ENCODE measurements at places on chromosomes 4 and X. TPM values are rescaled to one million over a fixed set of nuclear protein-coding genes. Genes with fewer than 3 reads are reported as not detected.

Gene ASB9
- 1.3 TPM for total RNA-seq

Gene PDCL2
- total RNA-seq = not detected

- peaks cover 8% of the 10 kb centered on the region for H3K4me1 ChIP-seq
- no peak overlapping the region for H3K27ac ChIP-seq
- no peak overlapping the region for H3K4me3 ChIP-seq
- DNase-seq = no peak
- no peaks in the 10 kb centered on the region for H3K36me3 ChIP-seq
- H3K27me3 ChIP-seq = peaks cover 15% of the 10 kb centered on the region
These were observed 100.4 kb downstream of the MMRN1 start for GRCh38 chr4:89995006-89995405.

DNA sequence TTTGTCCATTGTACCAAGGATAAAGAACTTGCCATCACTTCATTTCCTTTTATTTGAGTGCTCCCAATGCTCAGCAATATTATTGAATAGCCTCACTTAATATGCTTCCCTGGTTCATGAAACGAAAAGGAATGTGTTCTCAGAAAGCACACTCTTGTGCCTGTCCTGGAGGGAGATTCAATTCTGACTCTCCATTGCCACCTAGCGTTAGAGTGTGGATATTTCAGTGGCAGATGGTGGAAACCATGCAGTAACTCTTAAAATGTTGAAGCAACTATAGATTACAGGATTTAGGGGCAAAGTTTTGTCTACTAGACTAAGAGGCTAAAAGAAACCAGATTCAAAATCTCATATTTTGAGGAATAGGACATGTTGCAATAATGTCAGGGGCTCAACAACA, 36.0 kb downstream of the GAB3 start:
- no peak overlapping the region for H3K4me3 ChIP-seq
- peaks cover 8% of the 10 kb centered on the region for H3K27me3 ChIP-seq
- DNase-seq = no peak
- no peak overlapping the region for H3K27ac ChIP-seq
- peaks cover 2% of the 10 kb centered on the region for H3K4me1 ChIP-seq
- H3K36me3 ChIP-seq = no peaks in the 10 kb centered on the region

DNA sequence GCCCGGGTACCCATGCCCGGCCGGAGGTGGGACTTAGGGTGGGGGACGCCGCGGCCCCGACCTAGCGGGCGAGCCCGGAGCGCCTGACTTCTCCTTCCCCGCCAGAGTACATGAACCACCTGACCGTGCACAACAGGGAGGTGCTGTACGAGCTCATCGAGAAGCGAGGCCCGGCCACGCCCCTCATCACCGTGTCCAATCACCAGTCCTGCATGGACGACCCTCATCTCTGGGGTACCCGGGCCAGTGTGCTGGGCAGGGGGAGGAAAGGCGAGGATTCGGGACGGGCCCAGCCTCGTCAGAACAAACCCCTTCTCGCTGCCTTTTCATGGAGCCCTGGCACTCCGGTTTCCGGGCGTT, 622 bp downstream of the TAFAZZIN start:
- no peak overlapping the region for H3K27ac ChIP-seq
- H3K27me3 ChIP-seq = no peaks in the 10 kb centered on the region
- H3K4me3 ChIP-seq = peak overlapping the region; percentile 69
- no peaks in the 10 kb centered on the region for H3K36me3 ChIP-seq
- DNase-seq = no peak
- H3K4me1 ChIP-seq = peaks cover 12% of the 10 kb centered on the region
